Glutamatergic neuron (in vitro differentiated cells): ENCODE measurements at places on chromosomes 4 and X.

DNA sequence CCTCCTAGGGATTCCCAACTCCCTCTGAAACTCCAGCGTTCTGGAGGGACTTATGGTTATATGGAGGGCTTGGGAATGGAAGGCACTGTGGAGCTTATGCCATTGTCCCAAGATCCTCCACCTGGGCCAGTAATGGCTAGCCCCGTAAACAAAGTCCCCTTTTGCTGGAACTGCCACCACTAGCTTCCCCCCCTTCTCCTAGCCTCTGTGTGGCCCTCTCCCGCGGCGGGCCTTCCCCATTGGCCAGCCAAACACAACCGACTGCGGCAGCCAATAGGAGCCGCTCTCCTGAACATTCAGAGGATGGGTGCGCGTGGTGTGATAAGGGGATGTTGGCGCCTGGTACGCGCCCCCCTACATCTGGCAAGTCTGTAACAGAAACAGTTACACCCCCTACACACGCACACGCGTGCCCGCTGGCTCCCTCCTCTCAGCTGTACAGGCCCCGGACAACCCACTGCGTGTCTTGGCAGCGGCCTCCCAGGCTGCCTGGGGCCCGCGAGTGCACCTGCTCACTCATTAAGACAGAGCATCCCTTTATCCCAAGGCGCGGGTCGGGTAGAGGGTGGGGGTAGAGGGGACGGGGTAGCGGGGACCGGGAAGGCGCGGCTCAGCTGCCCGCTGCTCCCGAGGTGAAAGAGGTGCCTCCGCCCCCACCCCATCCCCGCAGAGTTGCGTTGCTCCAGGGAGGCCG, 863 bp upstream of the RAB33A start:
- H3K27me3 ChIP-seq: no peaks in the 10 kb centered on the region
- H3K36me3 ChIP-seq: no peaks in the 10 kb centered on the region
- peak overlapping the region; percentile 92 for H3K27ac ChIP-seq
- peak; percentile 73 for DNase-seq
- H3K4me3 ChIP-seq: peak overlapping the region; percentile 88

- no peaks in the 10 kb centered on the region for H3K36me3 ChIP-seq
- no peak overlapping the region for H3K27ac ChIP-seq
- no peak for DNase-seq
- H3K4me1 ChIP-seq: no peaks in the 10 kb centered on the region
Observed at GRCh38 chrX:16319929-16320328, 152.6 kb downstream of the MAGEB17 start.

DNA sequence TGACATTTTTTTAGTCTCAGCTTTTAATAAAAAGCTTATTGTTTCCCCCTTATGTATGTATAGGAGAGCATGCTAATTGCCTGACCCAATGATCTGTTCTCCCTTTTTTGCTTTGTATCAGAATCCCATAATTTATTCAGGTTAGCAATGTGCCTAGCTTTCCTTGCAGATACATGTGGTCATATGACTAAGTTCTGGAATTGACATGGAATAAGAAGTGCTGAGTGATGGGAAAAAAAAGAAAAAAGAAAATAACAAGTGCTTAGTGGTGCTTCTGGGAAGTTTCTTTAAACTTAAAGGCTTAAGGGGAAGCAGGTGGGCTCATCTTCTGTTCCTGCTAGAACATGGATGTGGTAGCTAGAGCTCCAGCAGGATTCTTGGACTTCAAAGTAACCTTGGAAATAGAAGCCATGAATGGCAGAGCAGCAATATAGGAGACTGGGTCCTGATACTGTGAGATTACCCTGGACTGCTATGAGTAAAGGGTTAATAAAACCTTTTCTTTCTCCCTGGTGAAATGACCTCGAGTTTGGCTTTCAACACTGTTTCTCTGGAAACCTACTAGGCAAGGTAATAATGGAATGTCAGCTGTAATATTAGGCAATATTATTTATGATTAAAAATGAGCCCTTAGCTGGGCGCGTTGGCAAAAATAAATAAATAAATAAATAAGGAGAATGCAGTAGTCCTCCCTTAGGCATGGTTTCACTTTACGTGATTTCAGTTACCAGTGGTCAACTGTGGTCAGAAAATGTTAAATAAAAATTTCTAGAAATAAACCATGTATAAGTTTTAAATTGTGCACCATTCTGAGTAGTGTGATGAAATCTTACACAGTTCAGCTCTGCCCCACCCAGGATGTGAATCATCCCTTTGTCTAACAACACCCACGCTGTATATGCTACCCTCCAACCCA, 16.7 kb upstream of the RBM41 start:
- no peaks in the 10 kb centered on the region for H3K27me3 ChIP-seq
- no peak overlapping the region for H3K4me3 ChIP-seq
- DNase-seq: no peak
- H3K36me3 ChIP-seq: no peaks in the 10 kb centered on the region
- H3K4me1 ChIP-seq: no peaks in the 10 kb centered on the region

DNA sequence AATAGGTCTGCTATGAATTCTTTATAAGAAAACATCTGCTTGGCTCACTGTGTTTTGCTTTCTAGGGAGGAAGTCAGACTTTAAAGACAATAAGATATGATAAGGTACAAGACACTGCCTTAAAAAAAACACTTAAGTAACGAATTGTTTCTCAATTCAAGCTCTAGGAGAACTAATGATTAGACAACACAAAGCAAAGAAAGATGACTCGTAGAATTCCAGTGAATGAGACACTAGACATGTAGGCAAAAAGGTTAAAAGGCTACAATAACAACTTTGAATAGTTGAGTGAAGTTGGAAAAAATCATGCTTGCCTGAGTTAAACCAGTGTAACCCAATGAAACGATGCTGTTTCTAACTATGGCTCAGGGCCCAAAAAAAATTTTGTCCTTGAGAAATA, 344.4 kb upstream of the ACTRT1 start:
- DNase-seq: no peak
- no peaks in the 10 kb centered on the region for H3K27me3 ChIP-seq
- H3K4me1 ChIP-seq: no peaks in the 10 kb centered on the region
- H3K36me3 ChIP-seq: no peaks in the 10 kb centered on the region

DNA sequence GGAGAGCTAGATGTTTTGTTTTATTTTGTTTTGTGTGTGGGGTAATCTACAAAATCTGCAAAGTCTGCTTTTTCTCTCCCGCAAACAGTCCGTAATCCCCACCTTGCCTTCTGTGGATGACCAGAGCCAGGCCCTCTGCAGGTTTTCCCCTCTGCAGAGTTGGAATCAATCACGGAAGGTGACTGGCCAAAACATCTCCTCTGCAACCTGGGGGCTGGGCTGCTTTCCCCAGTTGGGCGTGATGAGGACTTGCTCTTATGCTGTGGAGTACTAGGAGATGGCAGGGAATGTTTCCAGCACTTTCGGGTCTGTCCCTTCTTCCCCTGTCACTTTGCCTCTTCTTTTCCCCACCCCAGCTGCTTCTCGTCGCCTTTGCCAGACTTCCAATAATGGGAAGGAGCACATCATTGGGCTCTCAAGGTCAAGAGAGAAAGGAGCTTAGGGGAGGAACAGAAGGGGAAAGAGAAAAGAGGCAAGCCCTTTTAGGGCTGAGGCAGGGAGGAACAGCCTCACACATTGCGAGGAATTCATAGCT, 1.1 kb downstream of the TMEM35A start:
- H3K27ac ChIP-seq: peak overlapping the region; percentile 85
- H3K27me3 ChIP-seq: no peaks in the 10 kb centered on the region
- H3K4me1 ChIP-seq: peaks cover 2% of the 10 kb centered on the region
- DNase-seq: peak; percentile 9
- no peaks in the 10 kb centered on the region for H3K36me3 ChIP-seq

GRCh38 chr4:87934157-87934704, 41.3 kb upstream of the SPP1 start:
- H3K27me3 ChIP-seq: no peaks in the 10 kb centered on the region
- no peaks in the 10 kb centered on the region for H3K4me1 ChIP-seq
- H3K4me3 ChIP-seq: no peak overlapping the region
- no peak for DNase-seq
- H3K27ac ChIP-seq: no peak overlapping the region

DNA sequence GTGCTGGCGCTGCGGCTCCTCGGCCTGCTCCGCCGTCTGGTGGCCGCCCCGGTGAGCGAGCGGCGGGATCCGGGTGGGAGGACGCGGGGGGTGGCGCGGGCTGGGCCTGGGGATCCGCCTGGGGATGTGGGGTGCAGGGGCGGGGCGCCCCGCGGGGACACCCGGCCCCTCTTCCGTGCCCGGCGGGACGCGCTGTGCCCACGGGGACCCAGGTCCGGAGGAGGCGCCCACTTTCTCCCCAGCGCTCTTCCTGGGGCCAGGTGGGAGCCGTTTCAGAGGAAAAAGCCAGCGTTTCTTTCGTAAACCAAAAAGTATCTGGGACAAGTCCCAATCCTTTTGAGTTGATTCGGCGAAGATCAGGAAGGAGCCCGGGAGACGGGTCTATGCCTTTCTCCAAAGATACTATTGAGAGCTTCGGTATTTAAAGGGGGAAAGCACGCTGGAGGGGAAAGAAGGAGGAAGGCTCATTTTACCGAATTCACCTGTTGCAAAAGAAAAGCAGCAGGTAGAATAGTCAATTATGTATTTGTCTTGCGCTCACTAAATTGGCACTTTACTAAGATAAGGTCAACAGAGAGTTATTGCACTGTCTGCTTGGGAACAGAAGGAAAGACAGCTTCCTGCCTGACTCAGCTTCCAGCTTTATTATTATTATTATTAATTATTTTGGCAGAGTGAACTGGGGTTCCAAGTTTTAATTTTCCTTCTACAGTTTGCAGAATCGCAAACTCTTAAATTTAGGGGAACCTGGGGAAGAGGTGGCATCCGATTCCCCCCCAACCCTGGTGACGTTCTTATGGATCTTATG, 81.5 kb upstream of the CD99 start:
- H3K4me1 ChIP-seq: peaks cover 2% of the 10 kb centered on the region
- no peak overlapping the region for H3K27ac ChIP-seq
- DNase-seq: no peak
- peaks cover 10% of the 10 kb centered on the region for H3K27me3 ChIP-seq
- no peaks in the 10 kb centered on the region for H3K36me3 ChIP-seq

- no peak overlapping the region for H3K4me3 ChIP-seq
- no peak overlapping the region for H3K27ac ChIP-seq
- no peaks in the 10 kb centered on the region for H3K27me3 ChIP-seq
Observed at GRCh38 chrX:131571348-131571747, 27.5 kb downstream of the OR13H1 start.

GRCh38 chrX:2484721-2485648, 15.8 kb downstream of the DHRSX start:
- H3K4me3 ChIP-seq: peak overlapping the region; percentile 75
- H3K27ac ChIP-seq: peak overlapping the region; percentile 79
- H3K36me3 ChIP-seq: peaks cover 11% of the 10 kb centered on the region
- peaks cover 2% of the 10 kb centered on the region for H3K27me3 ChIP-seq

DNA sequence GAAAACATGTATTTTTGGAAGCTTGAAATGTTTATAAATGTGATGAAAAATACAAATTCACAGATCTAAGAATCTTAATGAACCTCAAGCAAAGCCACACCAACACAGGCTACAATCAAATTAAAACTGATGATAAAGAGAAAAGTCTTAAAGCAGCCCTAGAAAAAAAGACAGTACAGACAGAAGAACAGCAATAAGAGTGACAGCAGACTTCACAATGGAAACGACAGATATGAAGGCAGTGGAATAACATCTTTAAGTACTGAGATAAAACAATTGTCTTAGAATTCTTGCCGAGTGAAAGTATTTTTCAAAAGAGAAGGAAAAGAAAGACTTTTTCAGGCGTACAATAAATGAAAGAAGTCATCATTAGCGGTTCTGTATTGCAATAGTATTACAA, 423.6 kb upstream of the LCORL start:
- no peak overlapping the region for H3K4me3 ChIP-seq
- DNase-seq: no peak
- peaks cover 7% of the 10 kb centered on the region for H3K4me1 ChIP-seq
- no peak overlapping the region for H3K27ac ChIP-seq
- no peaks in the 10 kb centered on the region for H3K27me3 ChIP-seq

DNA sequence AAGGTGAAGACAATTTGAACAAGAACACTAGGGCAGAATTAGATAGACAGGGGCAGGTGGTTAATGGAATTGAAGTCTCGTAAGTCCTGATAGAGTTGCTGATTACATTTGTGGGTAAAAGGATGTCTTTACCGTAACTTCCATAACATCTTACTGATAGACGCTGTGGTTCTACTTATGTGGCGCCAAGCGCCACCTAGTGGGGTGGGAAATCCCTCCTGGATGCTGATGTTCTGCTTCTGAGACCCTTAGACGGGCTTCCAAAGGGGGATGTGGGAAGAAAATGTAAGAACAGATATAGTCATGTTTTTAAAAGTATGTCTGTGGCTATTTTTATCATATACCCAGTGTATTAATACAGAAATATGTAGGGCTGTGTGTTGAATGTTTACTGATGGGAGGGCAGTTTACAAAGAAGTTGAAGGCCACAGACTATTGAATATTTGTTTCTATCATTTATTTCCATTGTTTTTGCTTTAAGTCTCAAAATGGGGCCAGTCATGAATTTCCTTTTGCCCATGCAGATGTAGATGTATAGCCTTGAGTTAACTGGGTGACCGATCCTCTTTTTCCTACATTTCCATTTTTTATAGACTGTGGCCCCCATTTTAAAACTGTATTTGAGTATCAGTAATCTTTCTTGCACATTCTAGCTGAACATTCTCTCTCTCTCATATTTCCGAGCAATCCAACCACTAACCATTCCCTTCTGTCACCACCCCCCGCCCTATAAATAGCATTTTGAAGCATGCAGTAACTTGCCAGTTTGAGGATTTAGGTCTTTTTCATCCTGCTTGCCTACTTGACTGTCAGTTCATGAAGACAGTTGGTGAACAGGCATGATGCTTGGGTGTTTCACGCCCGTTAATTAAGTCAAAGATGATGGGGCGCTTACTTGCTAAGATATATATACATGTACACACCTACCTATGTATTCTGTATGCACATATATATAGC, 12.1 kb upstream of the TLR8 start:
- no peaks in the 10 kb centered on the region for H3K27me3 ChIP-seq
- H3K4me3 ChIP-seq: no peak overlapping the region
- DNase-seq: peak; percentile 41
- H3K27ac ChIP-seq: no peak overlapping the region
- H3K36me3 ChIP-seq: no peaks in the 10 kb centered on the region

GRCh38 chr4:8331575-8331955, 62.0 kb downstream of the HTRA3 start:
- no peak overlapping the region for H3K4me3 ChIP-seq
- no peaks in the 10 kb centered on the region for H3K4me1 ChIP-seq
- no peak overlapping the region for H3K27ac ChIP-seq
- DNase-seq: no peak
- peaks cover 20% of the 10 kb centered on the region for H3K36me3 ChIP-seq
